ENCODE measurements at places on chromosomes 4 and X. TPM values are rescaled to one million over a fixed set of nuclear protein-coding genes. Genes with fewer than 3 reads are reported as not detected.

- H3K36me3 ChIP-seq: no peaks in the 10 kb centered on the region
- no peak for DNase-seq
- no peak overlapping the region for H3K4me3 ChIP-seq
- H3K4me1 ChIP-seq: no peaks in the 10 kb centered on the region
- no peaks in the 10 kb centered on the region for H3K27me3 ChIP-seq
Observed at GRCh38 chr4:129926936-129927335, 831.0 kb downstream of the C4orf33 start.

- no peak overlapping the region for H3K4me3 ChIP-seq
- no peaks in the 10 kb centered on the region for H3K36me3 ChIP-seq
- H3K4me1 ChIP-seq: no peaks in the 10 kb centered on the region
- H3K27me3 ChIP-seq: no peaks in the 10 kb centered on the region
- DNase-seq: no peak
Observed at GRCh38 chrX:153371256-153371655, 29.9 kb downstream of the PNMA6E start.

GRCh38 chrX:41352329-41352838 is 18.4 kb downstream of the DDX3X start:
- no peaks in the 10 kb centered on the region for H3K4me1 ChIP-seq
- H3K36me3 ChIP-seq: peaks cover 29% of the 10 kb centered on the region
- H3K27ac ChIP-seq: no peak overlapping the region
- H3K4me3 ChIP-seq: no peak overlapping the region

GRCh38 chr4:176504118-176504517 is 184.4 kb downstream of the SPCS3 start:
- no peaks in the 10 kb centered on the region for H3K27me3 ChIP-seq
- no peaks in the 10 kb centered on the region for H3K4me1 ChIP-seq
- H3K4me3 ChIP-seq: no peak overlapping the region
- H3K27ac ChIP-seq: no peak overlapping the region
- H3K36me3 ChIP-seq: no peaks in the 10 kb centered on the region

GRCh38 chr4:154230091-154230490 is 261.5 kb downstream of the DCHS2 start:
- H3K4me1 ChIP-seq: no peaks in the 10 kb centered on the region
- no peaks in the 10 kb centered on the region for H3K36me3 ChIP-seq
- H3K27ac ChIP-seq: no peak overlapping the region
- no peak overlapping the region for H3K4me3 ChIP-seq
- no peaks in the 10 kb centered on the region for H3K27me3 ChIP-seq
- DNase-seq: no peak

DNA sequence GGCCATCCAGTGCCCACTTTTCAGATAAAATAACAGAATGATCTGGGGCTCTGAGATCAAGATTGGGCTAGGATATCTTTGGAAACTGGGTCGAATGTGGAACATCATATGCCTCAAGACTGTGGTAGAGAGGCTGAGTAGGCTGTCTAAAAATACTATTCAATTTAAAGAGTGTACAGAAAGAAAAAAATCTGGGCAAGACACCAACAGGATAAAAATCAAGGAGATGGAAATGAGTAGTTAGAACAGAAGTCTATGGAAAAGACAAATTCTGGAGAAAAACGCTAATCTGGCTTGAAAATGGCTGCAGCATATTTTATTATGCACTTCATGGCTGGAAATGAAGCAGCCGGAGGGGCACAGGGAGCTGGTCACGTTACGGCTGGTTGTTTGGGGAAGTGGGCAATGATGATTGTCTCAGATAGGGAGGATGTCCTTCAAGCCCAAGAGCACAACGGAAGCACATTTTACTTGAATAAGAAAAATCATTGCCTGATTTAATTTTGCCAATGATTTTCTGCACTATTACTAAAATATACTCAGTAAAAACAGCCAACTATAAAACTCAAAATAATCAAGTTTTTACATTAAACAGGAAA is 27.1 kb upstream of the MAPK10 start:
- no peaks in the 10 kb centered on the region for H3K4me1 ChIP-seq
- H3K27ac ChIP-seq: no peak overlapping the region
- H3K36me3 ChIP-seq: no peaks in the 10 kb centered on the region
- no peaks in the 10 kb centered on the region for H3K27me3 ChIP-seq

GRCh38 chrX:22105231-22105630 is 73.1 kb downstream of the PHEX start:
- H3K4me3 ChIP-seq: no peak overlapping the region
- H3K36me3 ChIP-seq: no peaks in the 10 kb centered on the region
- H3K27ac ChIP-seq: no peak overlapping the region
- no peaks in the 10 kb centered on the region for H3K27me3 ChIP-seq

DNA sequence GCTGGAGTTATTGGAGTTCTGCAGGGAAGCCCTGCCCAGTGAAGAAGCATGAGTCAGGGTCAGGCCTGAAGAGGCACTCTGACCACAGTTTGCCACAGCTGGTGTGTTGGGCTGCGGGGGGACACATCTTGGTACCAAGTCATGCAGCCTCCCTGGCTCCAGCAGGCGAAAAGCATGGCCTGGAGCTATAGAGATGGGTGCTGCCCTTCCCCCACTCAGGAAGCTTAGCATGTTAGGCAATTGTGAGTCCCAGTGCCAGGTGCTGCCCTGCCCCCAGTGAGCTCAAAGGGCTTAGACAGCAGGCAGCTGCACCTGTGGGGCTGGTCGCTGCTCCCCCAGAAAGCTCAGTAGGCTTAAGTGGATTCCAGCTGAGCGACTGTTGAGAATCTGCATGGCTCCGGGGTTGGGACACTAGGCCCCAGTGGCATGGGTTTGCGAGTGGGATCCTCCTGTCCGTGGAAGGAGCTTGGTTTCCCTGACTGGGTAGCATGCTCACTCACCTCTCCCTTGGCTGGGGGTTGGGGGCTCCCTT is 755.5 kb downstream of the GLUD2 start:
- no peak overlapping the region for H3K27ac ChIP-seq
- H3K4me1 ChIP-seq: no peaks in the 10 kb centered on the region
- H3K27me3 ChIP-seq: no peaks in the 10 kb centered on the region
- no peaks in the 10 kb centered on the region for H3K36me3 ChIP-seq
- no peak for DNase-seq

DNA sequence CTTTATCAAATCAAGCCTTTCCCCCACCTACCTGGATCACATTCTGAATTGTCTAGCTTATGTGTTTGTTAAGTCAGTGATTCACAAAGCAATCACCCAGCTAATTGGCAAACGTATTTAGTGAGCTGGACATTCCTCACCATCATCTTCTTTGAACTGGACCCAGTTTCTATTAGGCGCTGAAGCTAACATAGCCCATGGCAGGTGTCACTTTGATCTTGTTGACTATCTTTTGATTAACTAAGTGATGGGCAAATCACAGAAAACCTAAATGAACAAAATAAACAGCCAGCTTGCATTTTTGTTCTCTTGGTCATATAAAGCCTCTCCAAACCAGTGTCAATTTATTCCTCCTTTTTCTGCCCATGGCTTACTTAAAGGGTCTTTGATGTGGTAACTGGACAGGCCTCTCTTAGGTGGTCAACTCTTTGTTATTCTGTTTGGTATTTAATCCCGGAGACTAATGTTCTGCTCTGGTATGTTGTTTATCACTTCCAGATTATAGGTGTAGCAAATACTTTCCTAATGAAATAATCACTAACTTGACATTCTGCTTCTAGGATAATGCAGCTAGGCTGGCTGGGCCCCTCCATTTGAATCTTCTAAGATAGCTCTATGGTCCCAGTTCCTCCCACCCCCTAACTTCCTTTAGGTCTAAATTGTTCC is 105.3 kb upstream of the SMIM10 start:
- DNase-seq: no peak
- H3K4me1 ChIP-seq: no peaks in the 10 kb centered on the region
- no peak overlapping the region for H3K4me3 ChIP-seq
- no peak overlapping the region for H3K27ac ChIP-seq

DNA sequence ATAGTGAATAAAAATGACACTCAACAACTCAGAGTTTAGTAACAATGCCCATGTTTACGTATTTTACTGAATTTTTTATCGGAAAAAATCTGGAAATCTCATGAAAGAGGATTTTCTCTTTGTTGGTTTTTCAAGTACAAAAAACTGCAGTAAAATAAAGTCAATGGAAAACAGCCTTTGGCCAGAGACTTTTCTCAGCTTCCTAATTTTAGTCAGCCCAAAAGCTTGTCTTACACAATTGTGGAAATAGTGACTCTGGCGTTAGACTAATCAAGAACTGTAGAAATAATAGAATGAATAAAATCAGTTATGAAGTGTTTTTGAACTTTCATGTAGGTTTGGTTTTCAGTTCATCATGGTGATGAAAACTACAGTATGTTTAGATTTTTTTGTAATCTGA is 234.7 kb downstream of the DKK2 start:
- H3K27me3 ChIP-seq: no peaks in the 10 kb centered on the region
- no peak for DNase-seq
- no peaks in the 10 kb centered on the region for H3K36me3 ChIP-seq

DNA sequence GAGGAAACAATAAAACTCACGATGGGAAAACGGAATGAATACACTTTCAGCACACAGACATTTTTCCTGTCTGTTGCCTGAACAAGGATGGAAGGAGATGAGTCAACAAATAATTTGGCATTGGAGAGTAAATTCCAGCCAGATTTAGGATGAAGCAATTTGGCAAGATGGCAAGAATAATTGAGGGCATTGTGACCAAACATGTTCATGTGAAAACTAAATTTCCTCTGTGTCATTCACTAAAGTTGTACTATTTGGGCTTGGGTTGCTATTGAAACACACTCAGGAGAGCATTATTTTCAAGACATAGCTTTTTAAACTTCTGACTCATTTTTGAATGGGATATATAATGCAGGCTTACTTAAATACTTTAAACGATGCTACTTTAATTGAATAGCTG is 1614.4 kb downstream of the PCDH19 start:
- H3K4me1 ChIP-seq: no peaks in the 10 kb centered on the region
- H3K36me3 ChIP-seq: no peaks in the 10 kb centered on the region
- DNase-seq: no peak
- no peaks in the 10 kb centered on the region for H3K27me3 ChIP-seq

- no peaks in the 10 kb centered on the region for H3K4me1 ChIP-seq
- DNase-seq: no peak
- no peaks in the 10 kb centered on the region for H3K27me3 ChIP-seq
- no peak overlapping the region for H3K4me3 ChIP-seq
Observed at GRCh38 chr4:162793571-162793970, 373.1 kb downstream of the NAF1 start.

- H3K36me3 ChIP-seq: no peaks in the 10 kb centered on the region
- DNase-seq: no peak
- H3K27me3 ChIP-seq: no peaks in the 10 kb centered on the region
- H3K27ac ChIP-seq: no peak overlapping the region
Observed at GRCh38 chr4:54909961-54910360, 215.4 kb downstream of the KDR start.

- no peaks in the 10 kb centered on the region for H3K4me1 ChIP-seq
- DNase-seq: no peak
- no peak overlapping the region for H3K27ac ChIP-seq
- H3K4me3 ChIP-seq: no peak overlapping the region
Observed at GRCh38 chr4:174631901-174632758, 109.8 kb upstream of the HPGD start.

GRCh38 chr4:123953566-123953965 is 557.0 kb downstream of the SPRY1 start:
- no peak overlapping the region for H3K4me3 ChIP-seq
- DNase-seq: no peak
- H3K27me3 ChIP-seq: no peaks in the 10 kb centered on the region
- no peaks in the 10 kb centered on the region for H3K4me1 ChIP-seq

DNA sequence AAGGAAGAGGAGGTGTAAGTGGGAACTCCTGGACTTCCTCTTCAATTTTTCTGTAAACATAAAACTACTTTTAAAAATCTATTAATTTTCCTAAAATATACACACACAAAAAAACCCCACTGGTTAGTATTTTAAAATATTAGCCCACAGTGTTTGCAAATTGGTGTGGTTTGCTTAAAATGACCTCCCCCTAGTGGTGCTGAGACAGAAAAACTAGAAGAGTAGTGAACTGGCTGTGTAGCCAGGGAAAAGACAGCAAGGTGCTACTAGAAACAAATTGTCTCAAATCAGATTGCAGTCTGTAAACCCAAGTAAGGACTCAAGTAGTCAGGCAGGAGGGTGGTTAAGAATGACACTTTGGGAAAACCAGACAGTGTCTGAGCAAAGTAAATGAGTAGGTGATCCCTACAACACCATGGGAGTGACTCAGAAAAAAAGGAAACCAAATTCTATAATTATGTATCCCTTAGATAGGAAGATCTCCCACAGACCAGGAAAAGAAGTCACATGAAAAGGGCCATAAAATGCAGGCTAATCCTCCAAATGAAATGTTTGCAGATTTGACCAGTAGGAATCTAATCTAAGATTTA is 26.0 kb downstream of the AMTN start:
- H3K36me3 ChIP-seq: no peaks in the 10 kb centered on the region
- no peak overlapping the region for H3K4me3 ChIP-seq
- no peak overlapping the region for H3K27ac ChIP-seq
- H3K27me3 ChIP-seq: no peaks in the 10 kb centered on the region

DNA sequence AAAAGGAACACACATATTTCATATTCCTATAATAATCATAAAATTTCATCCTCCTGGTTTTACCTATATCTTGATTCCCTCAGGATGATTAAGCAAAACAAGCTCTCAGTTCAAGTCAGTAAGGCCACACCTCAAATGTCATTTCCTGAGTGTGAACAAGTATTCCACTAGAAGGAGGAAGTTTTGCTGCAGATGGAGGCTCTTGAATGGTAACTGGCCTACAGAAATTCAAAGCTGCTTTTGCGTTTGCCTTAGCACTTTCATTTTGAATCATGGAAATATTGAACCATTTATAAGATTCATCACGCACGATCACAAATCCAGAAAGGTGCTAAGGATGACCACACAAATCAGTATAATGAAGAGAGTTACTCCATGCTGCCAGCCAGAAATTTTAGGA is 254.4 kb upstream of the CXXC4 start:
- H3K4me1 ChIP-seq: no peaks in the 10 kb centered on the region
- H3K27me3 ChIP-seq: no peaks in the 10 kb centered on the region
- H3K4me3 ChIP-seq: no peak overlapping the region
- no peak overlapping the region for H3K27ac ChIP-seq

The HGFAC gene
- total RNA-seq: 2.2 TPM

The PRDM5 gene
- 14.9 TPM for total RNA-seq

The MTCP1 gene
- total RNA-seq: 6.1 TPM

The CDKL2 gene
- total RNA-seq: not detected

The PCGF3 gene
- total RNA-seq: 124 TPM

The SLC39A8 gene
- total RNA-seq: 17.1 TPM

The PAGE2 gene
- total RNA-seq: not detected

The MAGEA8 gene
- total RNA-seq: not detected

The UCP1 gene
- not detected for total RNA-seq

The RP2 gene
- 6.6 TPM for total RNA-seq

The SLC26A1 gene
- not detected for total RNA-seq

The OPRPN gene
- not detected for total RNA-seq
